ENCODE measurements at places on chromosomes 12 and 14.

DNA sequence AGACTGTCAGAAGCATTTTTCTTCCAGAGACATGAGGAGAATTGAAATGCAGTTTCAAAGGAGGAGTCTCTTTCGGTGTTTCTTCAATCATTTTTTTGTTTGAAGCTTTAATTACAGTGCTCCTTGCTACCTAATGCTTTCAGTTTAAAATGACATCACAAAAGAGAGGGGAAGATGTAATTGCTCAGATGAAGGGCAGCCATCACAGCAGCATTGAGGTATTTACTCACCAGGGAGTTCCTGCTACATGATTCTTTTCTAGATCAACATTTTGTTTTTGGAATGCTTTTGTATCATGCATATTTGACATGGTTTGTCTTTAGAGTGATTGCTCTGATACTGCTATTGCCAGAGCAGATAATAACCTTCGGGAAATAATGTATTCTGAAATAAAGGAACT is 28.6 kb downstream of the FLRT2 start:
- no peak for DNase-seq

DNA sequence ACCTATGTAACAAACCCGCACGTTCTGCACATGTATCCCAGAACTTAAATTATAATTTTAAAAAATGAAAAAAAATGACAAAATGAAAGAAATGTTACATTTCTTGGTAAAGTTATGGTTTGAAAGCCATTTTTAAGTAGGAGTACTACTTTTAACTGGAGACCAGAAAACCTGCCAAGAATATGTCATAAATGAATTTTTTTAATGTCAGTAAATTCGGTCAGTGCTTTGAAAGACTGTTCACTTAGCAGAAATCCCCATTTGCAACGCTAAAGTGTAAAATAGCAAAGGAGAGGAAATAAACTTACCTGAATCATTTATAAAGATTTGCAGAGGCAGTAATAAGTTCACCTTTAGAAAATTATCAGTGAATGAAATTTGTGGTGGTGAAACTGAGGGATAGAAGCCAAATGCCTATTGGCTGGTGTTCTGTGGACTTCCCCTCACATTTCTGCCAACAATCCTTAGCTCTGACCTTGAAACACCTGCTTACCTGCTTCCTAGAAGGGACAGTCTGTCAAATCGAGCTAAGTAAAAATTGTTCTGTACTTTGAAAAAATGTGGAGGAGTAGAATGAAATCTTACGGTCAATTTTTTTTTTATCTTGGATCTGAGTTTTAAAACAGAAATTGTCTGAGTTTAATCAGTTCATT is 714.2 kb downstream of the SLC6A15 start:
- DNase-seq, result no peak

DNA sequence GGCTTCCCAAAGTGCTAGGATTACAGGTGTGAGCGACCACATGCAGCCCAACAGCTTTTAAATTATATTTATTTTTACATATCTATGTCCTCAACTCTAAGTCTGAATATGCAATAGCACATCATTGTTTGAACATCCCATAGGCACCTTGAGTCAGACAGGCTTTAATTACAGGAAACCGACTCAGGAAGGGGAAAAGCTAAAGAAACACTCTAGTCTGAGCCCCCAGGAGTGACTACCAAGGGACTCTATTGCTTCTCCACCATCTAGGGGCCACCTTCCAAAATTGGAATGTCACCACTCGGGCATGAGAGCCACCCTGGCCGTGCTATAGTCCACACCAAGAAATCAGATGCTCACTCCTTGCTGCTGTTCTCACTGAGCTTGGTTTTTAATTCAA is 14.0 kb upstream of the MFAP5 start:
- no peak for DNase-seq

- DNase-seq, result no peak
These were observed 505.9 kb downstream of the FLRT2 start for GRCh38 chr14:86035882-86036281.

DNA sequence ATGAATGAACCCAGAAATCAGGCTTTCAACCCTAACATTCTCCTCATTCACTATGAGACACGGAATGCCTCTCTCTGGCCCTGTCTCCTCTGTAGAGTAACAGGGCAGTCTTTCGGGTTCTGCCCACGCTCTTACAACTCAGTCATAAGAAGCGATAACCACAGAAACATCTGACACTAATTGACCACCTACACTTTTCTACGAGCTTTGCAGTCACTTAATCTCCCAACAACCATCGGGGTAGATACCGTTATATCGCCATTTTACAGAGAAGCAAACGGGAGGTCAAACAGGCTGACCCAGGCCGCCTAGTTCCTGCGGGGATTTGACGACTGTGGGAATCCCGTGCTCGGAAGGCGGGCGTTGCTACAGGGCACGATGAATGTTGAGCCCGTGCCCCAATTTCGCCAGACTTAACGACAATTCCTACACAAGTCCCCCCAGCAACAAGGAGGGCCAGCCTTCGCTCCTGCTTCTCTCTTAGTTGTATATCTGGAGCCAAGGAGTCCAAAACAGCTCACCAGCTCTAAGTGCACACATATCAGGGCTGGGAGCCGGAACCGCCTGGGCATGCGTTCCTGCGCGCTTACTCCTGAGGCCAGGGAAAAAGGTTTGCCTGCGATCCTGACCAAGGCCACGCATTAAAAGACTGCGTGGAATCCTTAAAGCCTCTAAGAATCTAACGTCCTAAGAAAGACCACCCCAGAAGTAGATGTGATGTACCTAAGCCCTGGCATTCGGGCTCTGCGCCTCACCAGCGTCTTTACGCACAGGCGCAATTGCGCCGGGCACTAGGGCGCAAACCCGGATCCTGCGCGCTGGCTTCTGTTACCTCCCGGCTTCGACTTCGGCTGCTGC is 38.7 kb upstream of the TBX5 start:
- no peak for DNase-seq

DNA sequence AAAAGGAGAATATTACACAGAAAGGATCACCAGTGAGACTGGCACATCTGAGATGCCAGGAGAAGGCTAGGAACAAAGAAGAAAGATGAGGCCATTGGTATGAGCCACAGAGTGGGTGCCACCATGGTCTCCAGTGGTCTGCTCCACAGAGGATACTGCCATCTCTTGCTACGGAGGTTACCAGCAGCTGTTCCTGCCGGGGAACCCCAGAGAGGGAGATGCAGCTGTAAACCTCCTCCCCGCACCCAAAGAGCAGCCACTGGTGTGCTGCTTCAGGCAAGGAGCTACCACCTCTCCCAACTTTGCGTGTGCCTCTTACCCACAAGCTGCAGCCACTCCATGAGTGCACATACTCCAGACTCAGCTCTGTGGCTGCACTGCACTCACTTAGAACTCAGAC is 201.5 kb upstream of the RTL1 start:
- no peak for DNase-seq

DNA sequence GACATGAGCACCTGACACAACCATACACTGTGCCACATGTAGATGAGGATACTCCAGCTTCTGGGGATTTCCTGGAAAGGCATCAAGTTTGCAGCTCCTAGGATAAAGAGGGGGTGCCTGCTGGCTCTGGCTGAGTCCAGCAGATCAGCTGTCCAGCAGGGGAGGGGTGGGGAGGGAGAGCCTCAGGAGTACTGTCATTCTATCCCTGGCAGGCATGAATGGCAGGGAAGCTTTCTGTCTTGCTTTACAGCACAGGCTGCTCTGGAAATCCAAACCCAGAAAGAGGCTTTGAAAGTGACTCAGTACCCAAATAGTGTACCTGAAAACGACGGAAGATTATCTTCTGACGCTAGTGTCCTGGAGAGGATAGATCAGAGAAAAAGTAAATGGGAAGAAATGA is 32.2 kb downstream of the SLC8A3 start:
- DNase-seq, result no peak

DNA sequence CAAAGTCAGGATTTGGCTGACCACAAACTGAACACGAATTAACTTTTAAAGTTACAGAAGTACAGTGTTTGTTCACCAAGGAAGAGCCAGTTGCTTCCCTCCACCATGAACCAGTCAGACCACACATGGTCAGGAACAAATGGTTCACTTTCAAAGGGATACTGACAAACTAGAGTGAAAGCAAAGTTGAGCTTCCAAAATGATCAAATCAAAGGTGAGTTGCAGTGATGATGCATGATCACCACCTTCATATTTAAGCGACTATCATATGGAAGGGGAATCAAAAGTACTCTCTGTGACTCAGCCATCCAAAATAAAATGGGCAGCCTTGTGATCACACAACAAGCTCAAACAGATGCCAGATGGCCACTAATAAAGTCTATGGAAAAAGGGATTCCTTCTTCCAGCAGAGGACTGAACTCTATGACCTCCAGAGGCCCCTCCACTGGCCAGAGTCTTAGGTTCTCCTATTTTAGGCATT is 13.1 kb downstream of the NT5DC3 start:
- DNase-seq, result no peak

GRCh38 chr14:104357689-104358527 is 219.5 kb downstream of the KIF26A start:
- no peak for DNase-seq

- DNase-seq, result no peak
These were observed 72.2 kb downstream of the DENND5B start for GRCh38 chr12:31518680-31519227.

- no peak for DNase-seq
These were observed 13.6 kb upstream of the TBC1D30 start for GRCh38 chr12:64810831-64811230.

DNA sequence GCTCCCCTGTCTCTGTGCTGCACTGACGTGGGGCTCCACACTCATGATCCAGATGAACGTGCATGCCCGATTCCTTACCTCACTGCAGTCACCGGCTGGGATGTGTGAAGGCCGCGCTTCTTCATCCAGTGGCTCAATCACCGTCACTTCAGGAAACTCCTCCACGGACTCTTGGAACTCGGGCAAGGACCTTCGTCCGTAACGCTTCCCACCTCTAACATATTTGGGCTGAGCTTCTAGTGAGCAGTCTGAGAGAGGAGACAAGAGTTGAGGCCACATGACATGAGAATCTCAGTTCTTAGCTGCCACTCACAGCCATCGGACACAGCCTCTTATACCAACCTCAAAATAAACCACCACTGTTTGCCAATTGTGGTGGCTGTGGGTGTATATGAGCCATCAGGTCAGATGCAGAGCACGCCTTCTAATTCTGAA is 38.3 kb downstream of the NIN start:
- DNase-seq, result no peak

- peak; percentile 50 for DNase-seq
These were observed 138.0 kb downstream of the ASCL4 start for GRCh38 chr12:107912421-107913004.

GRCh38 chr14:74415115-74415437 is 10.9 kb downstream of the SYNDIG1L start:
- no peak for DNase-seq
